Calu3 (cell line): ENCODE measurements at places on chromosomes 1 and 21. TPM values are rescaled to one million over a fixed set of nuclear protein-coding genes. Genes with fewer than 3 reads are reported as not detected.

- no peak overlapping the region for H3K27ac ChIP-seq
- no peaks in the 10 kb centered on the region for H3K4me1 ChIP-seq
- H3K27me3 ChIP-seq = no peaks in the 10 kb centered on the region
- H3K4me3 ChIP-seq = no peak overlapping the region
These were observed 57.4 kb upstream of the ADAMTS5 start for GRCh38 chr21:27024301-27024700.

DNA sequence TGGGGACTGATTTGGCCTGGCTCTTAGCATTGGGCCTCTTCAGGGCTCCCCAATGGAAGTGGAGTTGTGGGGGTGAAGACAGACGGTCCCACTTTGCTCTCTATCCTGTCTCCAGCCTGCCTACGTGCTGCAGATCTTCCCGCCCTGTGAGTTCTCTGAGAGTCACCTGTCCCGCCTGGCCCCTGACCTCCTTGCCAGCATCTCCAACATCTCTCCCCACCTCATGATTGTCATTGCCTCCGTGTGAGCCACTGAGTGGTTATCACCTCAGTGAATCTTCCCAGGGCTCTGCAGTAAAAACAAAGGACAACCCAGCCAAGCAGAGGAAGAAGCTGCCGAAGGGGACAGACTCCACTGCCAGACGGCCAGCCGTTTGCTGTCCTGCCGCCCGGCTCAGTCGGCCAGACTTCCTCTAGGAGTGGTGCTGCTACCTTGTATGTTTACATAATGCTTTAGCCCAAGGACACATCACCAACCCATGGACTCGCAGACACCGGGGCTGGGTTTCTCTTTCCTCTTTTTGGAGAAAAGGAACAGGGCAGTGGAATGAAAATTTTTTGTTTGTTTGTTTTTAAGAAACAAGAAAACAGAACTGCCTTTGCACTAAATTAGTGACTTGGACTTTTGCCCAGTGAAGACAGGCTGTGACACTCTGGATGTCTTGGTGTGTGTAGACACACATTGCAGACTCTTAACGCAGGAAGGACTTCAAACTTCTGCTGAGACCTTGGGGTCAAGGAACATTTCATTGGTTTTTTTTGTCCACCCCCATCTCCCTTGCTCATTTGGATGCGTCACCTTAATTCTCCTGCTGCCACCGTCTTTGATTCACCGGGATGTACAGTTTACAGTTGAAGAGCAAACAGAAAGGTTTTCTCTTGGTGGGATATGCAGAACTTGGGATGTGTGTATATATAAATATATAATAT lies 36.5 kb downstream of the ZBTB17 start:
- no peak for DNase-seq
- no peaks in the 10 kb centered on the region for H3K4me1 ChIP-seq
- peaks cover 59% of the 10 kb centered on the region for H3K36me3 ChIP-seq
- H3K27ac ChIP-seq = no peak overlapping the region
- no peak overlapping the region for H3K4me3 ChIP-seq

DNA sequence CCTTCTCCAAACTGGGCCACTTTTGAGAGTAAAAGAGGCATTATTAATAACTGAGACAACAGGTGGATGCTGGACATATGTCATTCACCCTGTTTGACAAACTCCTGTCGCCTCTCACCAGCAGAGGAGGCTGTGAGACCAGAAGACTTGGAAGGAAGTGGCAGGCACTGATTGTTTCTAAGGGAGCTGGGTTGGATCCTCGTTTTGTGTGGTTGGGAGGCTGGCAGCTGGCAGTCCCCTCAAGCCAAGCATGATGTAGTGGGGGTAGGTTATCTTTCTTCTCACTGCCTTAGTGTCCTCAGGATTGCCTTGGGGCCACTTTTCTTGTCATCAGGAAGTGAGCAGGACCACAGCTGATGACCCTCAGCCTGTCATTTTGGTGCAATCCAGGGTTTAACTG lies 86.5 kb upstream of the KCNJ15 start:
- H3K27me3 ChIP-seq = no peaks in the 10 kb centered on the region
- peak; percentile 52 for DNase-seq
- H3K27ac ChIP-seq = no peak overlapping the region
- peaks cover 27% of the 10 kb centered on the region for H3K4me1 ChIP-seq
- no peak overlapping the region for H3K4me3 ChIP-seq

DNA sequence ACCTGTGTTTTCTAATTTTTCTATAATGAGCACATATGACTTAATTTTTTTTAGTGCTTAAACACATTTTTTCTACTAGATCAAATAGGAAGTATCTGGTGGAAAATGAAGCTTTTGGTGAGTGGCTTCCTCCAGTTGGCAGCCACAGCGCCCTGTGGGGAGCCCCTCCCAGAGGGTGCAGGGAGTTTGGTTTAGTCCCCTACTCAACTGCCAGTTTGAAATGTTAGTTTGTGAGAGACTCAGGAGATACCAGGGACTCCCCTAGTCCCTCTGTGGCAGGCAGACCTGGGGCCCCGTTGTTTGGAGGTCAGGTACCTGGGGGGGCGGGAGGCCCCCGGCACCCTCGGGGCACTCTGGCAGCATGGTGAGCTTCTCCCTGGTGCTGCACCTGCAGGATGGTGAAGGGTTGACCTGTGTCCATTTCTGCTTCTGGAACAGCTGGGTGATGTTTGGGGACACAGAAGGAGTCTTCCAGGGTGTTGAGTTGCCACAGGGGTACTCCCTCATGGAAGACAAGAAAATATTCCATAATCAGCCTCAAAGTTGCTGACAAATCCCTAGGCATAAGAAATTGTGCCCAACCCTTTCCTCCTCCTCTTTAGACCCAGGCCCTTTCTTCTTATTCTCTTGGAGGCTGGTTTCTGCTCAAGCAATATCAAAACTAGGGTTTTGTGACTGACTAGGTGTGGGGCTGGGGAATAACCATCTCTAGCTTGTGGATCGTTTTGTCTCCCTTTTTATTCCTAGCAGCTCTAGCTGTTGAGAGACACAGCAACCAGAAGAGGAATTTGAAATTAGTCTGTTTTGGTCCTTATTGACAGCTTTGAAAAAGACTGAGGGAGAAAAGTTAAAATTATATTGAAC lies 91.6 kb downstream of the ABCA4 start:
- DNase-seq = no peak
- H3K4me3 ChIP-seq = no peak overlapping the region
- H3K27ac ChIP-seq = no peak overlapping the region
- H3K27me3 ChIP-seq = peaks cover 10% of the 10 kb centered on the region

- no peak for DNase-seq
- peaks cover 4% of the 10 kb centered on the region for H3K36me3 ChIP-seq
- no peak overlapping the region for H3K4me3 ChIP-seq
- no peak overlapping the region for H3K27ac ChIP-seq
- H3K4me1 ChIP-seq = no peaks in the 10 kb centered on the region
- no peaks in the 10 kb centered on the region for H3K27me3 ChIP-seq
These were observed 18.7 kb downstream of the TRMT1L start for GRCh38 chr1:185137896-185138545.

The AZIN2 gene
- 3.3 and 3.6 TPM in 2 replicates for total RNA-seq

The PADI4 gene
- not detected in 2 replicates for total RNA-seq

The GPR3 gene
- total RNA-seq = 1.3 and 1.9 TPM in 2 replicates

The CELA2B gene
- total RNA-seq = not detected in 2 replicates

The SPRR5 gene
- total RNA-seq = not detected in 2 replicates

The CAMK2N1 gene
- 56.0 and 66.0 TPM in 2 replicates for total RNA-seq

The TSSK3 gene
- 1.8 and 5.1 TPM in 2 replicates for total RNA-seq

The HCRTR1 gene
- not detected in 2 replicates for total RNA-seq
